Mammary epithelial cell (primary cell): ENCODE measurements at places on chromosomes 2 and 18. TPM values are rescaled to one million over a fixed set of nuclear protein-coding genes. Genes with fewer than 3 reads are reported as not detected.
A peak's percentile ranks its signal among the peaks of the same experiment; 100 is the strongest.

DNA sequence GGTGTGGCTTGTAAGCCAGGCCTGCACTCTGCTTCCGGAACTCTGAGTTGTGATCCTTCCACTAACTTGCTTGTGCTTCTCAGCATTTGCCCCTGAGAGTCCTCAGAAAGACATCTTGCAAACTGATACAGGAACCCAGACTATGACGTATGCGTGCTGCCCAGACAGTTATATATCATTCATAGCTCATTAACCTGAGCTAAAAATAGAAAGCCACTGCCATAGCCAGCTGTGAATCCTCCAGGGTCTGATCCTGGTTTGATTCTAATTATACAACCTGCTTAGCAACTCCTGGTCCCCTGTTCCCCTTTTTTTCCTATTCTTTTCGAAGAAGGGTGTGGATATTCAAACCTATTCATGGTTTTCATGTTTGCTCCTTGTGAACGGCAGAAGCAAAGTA lies 63.7 kb downstream of the MARCHF4 start:
- DNase-seq: no peak

DNA sequence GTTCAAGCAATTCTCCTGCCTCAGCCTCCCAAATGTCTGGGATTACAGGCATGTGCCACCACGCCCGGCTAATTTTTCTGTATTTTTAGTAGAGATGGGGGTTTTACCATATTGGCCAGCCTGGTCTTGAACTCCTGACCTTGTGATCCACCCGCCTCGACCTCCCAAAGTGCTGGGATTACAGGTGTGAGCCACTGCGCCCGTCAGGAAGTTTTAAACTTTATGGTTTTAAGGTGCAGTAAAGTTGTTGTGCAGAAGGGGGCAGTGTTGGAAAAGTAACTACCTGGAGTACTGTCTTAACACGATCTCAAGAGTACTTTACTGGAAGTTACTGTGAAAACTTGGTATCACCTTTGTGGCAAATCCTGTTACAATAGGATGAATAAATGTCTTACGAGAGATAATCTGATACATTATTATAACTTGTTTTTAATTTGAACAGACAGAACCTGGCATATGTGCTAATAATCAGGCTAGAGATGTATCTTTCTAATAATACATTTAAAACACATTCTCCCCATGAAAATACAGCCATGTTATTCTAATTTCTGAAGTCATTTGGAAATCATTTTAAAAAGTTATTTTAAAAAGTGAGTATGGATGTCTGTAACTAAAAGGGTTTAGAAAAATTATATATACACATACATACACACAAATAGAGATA lies 10.8 kb downstream of the SPDYA start:
- DNase-seq: peak; percentile 64

DNA sequence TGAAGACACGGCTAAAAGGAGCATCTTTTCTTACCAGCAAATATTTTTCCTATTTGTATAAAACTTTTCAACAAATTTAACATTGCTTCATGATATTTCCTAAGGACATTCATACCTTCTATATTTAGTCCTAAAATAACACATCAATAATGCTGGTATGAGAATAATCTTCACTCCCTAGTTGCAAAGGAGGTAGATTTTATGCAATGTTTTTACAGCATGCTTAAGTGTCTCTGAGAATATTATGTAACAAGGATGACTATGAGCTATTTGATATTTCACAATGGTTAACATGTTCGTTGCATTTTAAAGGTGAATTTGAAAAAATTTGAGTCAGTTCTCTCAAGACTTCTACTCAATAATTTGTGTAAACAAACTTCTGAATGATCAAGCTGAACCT lies 506.7 kb downstream of the NUP35 start:
- DNase-seq: no peak

DNA sequence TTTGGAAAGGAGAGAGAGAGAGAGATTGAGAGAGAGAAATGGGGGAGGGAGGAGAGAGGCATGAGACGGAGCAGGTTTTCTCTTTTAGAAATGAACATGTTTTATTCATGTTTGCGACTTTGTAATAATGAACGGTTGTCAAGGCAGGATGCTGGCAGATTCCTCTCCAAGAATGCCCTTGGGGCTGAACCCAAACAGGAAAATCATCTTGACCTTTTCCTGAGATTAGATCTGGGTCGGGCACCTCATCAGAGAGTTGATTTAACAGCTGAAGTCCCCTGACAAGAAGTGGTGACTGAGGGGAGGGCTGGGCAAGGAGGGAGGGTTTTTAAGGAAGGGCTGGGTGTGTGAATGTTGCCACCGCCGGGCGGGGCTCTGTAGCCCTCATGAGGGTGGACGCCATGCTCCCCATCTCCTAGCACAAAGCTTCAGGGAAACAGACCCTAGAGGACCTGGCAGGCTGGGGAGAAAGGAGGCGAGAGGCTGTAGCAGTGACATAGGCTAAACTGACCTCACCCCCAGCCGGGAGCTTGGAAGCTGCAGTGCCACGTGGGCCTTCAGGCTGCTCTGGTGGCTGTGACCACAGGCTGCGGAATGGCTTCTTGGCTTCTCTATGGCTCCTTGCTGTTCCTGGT lies 60.0 kb downstream of the LIPG start:
- DNase-seq: no peak

DNA sequence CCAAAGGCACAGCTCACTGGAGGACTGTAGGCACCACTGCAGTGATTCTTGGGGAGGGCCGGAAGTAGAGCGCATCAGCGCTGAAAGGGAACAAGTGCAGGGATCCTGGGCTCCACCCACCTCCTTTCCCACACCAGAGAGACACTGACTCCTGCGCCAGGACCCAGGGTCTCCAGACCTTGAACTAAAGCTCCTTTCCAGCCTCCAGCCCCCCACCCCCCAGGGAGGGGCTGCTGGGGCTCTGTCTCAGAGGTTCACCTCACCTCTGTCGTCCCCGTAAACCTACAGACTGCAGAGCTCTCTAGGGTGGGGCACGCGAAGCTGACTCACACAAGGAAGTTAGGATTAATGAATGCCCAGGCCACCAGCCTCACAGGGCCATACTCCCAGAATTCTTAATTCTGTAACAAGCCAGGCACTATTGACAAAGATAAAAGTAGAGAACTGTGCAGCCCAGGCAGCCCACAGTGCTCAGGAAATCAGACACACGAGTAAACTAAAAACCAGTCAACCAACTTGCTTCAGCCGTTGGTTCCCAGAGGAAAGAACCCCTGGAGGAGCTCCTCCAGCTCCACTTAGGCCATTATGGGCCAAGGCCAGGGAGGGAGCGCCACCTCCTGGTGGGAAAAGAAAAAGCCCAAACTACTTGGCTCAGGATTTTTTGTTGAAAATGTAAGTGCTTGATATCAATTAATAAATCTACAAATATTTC lies 45.1 kb upstream of the ACAA2 start:
- peak; percentile 66 for DNase-seq

- DNase-seq: no peak
These were observed 4.0 kb upstream of the SLC35F5 start for GRCh38 chr2:113760400-113760799.

DNA sequence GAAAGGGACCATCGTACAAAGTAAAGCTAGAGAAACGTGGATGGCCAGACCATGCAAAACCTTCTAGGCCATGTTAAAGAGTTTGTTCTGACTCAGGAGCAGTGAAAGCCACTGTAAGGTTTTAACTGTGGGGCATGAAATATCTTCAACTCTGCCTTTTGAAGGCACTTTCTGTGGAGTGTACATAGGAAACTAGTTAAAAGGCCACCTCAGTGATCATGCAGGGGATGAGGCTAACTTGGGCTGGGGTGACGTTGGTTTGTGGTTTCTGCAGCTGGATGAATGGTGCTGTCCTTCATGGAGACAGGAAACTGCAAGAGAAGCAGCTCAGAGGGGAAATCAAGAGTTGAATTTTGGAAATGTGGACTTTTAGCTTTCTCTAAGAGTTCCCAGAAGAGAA lies 190.7 kb downstream of the CDCA7 start:
- DNase-seq: no peak

- no peak for DNase-seq
These were observed 2056.8 kb upstream of the CELF4 start for GRCh38 chr18:39622431-39622830.

GRCh38 chr18:33210575-33211189 lies 229.8 kb downstream of the CCDC178 start:
- peak; percentile 11 for DNase-seq

DNA sequence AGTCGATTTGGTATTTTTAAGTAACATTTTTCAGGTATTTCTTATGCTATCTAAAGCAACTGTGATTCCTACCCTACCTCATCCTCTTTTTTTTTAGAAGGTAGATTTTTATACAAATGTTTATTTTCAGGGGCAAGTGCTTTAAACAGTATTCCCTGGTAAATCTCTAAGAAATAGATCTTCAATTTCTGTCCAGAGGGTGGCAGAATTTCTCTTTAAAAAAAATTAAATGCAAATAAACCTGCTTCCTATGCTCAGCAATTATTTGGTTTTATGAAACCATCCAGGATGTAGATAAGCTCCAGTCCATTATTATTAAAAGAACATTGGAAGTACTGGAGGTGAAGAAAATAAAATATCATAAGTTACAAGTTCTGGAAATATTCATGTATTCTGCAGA lies 191.9 kb downstream of the MYO3B start:
- DNase-seq: peak; percentile 20

DNA sequence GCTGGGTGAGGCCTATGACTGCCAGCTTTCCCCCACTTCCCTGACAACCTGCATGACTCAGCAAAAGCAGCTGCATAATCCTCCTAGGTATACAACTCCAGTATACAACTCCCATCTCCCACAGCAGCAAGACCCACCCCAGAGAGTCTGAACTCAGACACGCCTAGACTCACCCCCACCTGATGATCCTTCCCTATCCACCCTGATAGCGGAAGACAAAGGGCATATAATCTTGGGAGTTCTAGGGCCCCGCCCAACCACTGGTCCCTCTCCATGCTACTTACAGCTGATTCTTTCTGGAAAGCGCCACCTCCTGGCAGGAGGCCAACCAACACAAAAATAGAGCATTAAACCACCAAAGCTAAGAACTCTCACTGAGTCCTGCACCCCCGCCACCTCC lies 296.5 kb downstream of the DCC start:
- no peak for DNase-seq

The RASGRP3 gene
- total RNA-seq: 1.5 TPM

The GKN2 gene
- total RNA-seq: not detected in 2 replicates
